Right lung (tissue), 10 donors: ENCODE measurements at places on chromosomes 5 and 9.

GRCh38 chr5:68884883-68885282, 208.9 kb upstream of the SLC30A5 start:
- DNase-seq = peak; percentile 3

GRCh38 chr5:97752871-97753270, 569.8 kb upstream of the RIOK2 start:
- no peak for DNase-seq

DNA sequence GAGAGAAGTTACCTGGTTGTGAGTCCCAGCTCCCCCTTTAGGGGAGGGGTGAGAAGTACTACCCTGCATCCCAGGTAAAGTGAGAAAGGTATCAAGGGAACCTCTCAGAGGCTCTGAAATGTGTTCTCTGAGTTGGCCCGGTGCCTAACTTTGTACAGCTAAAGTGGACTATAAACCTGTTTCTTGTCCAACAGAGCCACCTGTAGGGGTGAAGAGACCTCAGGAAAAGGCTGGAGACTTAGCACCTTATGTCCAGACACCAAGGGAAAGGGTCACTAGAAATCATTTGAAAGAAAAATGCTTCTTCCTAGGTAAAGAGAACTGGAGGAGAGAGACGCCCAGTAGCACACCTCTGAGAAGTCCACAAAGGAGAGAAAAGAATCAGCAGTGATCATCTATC, 108.3 kb upstream of the KIF2A start:
- no peak for DNase-seq

GRCh38 chr5:179376701-179377420, 31.6 kb upstream of the ADAMTS2 start:
- no peak for DNase-seq

GRCh38 chr9:128362774-128363173, 8.4 kb upstream of the URM1 start:
- DNase-seq = no peak

DNA sequence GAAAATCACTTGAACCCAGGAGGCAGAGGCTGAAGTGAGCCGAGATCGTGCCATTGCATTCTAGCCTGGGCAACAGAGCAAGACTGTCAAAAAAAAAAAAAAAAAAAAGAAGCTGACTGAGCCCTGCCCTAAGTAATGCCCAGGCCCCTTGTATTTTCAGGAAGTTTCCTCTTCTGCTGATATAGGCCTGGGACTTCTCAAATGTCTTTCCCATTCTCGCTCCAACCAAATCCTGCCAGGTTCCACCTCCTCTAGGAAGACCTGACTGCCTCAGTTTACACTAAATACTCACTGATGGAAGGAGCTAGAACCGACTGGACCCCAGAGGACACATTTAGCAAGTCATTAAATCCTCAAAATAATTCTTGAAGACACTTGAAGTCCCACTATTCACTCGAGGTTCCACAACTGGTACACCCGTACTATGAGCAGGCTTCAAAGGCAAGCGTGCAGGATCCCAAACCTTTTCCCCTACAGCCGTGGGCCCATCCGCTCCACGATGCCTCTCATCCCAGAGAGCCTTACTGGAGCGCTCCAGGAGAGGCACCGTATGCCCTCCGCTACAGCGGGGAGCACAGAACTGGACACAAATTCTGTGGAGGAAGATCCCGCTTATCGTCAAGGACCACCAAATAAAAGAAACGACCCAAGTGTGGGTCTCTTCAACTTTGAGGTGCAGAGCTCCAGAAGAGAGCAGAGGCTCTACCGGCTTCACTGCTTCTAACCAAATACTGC, 676 bp downstream of the NOL6 start:
- no peak for DNase-seq

- DNase-seq = no peak
Observed at GRCh38 chr5:135030956-135031812, 2.8 kb downstream of the PITX1 start.

GRCh38 chr5:151903243-151903653, 21.4 kb downstream of the GLRA1 start:
- DNase-seq = no peak

GRCh38 chr5:135189024-135189423, 155.0 kb upstream of the PITX1 start:
- DNase-seq = no peak

GRCh38 chr9:121360601-121361374, 9.3 kb downstream of the STOM start:
- DNase-seq = no peak

GRCh38 chr5:96288845-96289185, 144.2 kb downstream of the PCSK1 start:
- no peak for DNase-seq

DNA sequence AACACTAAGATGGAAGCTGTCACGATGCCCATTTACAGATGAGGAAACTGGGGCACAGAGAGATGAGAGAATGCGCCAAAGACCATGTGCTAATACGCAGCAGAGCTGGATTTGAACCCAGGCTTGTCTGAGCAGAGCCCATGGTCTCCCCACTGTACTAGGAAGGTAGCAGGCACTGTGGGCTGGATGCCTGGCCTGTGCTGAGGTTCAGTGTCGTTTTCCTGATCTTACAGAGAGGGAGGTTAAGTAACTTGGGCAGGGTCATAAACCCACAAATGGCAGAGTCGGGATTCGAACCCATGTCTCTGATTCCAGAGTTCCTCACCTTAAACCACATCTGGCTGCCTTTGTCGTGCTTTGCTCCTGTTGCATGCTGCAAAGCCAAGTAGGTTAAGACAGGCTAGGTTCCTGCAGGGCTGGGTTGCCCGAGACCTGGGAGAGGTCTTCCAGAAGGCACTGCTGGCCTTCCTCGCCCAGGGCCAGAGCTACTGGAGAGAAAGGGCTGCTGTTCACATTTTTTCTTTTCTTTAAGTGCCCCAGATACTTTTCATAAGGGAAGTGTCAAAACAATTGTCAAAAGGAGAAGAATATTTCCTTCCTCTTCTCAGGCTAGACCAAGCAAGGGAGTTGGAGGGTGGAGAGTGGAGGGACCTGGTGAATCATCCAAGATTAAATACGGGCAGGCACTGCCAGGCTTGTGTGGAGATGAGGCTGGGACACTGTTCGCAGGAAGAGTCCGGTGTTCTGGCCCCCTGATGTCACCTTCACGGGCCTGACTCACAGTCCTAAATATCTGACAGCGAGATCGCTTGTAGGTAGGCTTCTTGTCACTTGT, 3.2 kb downstream of the NEK6 start:
- no peak for DNase-seq

- DNase-seq = no peak
Observed at GRCh38 chr5:78355561-78355960, 4.9 kb upstream of the SCAMP1 start.

GRCh38 chr9:134319306-134320125, 6.7 kb upstream of the RXRA start:
- DNase-seq = no peak

DNA sequence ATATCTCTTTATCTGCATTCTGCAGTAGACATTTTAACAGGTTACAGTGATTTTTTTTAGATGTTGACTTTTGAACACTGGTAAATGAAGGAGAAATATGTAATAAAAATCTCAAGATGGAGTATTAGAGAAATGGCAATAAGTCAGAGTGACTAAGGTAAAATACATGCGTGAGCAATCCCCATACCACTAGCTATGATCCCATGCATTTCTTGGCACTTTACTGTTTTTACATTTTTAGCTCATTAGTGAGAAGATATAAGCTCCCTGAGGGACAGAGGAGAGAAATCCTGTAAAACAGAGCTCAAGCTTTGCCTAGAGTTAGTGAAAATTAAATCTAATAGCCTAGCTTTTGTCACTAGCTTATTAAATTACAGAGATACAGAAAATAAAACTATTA, 181.9 kb upstream of the TRPM3 start:
- no peak for DNase-seq

GRCh38 chr5:151224372-151224771, 480 bp upstream of the CCDC69 start:
- DNase-seq = no peak

DNA sequence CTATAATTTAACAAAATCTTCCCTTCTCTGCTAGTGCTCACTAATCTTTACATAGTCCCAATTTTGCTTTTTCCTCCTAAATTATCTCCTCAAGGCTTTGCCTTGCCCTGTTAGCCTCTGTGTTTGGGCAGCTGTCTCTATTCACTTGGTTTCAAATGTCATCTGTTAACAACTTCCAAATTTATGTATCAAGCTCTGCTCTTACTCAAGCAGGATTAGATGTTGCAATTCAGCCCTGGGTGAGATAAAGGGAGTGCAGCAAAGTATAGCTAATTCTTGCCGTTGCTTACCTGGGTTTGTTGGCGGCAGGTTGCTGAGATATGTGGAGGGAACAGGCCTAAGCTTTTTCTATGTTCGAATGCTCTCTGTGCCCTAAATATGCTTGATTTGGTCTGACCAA, 483.8 kb downstream of the DMAC1 start:
- DNase-seq = peak; percentile 7

DNA sequence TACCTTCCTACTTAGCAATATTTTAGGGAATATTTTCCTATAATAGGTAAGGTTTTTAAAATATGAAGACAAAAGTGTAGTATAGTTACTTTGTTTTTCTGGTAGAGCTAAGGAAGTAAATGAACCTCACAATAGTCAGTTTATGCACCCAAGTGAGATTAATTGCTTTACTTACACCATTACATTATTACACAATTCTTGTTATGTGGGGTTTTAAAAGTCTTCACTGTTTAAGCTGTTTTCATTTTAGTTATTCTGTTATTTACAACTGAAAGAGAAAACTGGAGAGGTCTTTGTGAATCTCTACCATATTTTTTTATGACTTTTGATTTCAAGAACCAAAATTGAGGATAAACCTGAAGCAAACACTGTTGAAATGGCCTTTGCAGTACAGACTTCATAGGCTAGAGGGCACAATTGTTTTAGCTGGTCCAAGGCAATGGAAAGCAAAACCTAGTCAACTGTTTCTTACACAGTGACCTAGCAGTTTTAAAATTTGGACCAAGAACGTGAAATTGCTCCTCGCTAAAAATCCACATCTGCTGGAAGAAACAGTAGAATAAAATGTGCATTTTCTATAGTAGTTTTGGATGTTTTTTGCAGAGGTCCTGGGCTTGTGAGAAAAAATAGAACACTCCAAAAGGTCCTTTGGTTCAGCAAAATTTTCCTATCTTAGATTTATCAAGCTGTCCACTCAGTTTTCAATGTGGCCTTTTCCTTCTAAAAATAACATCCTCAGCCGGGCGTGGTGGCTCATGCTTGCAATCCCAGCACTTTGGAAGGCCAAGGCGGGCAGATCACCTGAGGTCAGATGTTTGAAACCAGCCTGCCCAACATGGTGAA, 66.4 kb upstream of the FER start:
- peak; percentile 67 for DNase-seq

DNA sequence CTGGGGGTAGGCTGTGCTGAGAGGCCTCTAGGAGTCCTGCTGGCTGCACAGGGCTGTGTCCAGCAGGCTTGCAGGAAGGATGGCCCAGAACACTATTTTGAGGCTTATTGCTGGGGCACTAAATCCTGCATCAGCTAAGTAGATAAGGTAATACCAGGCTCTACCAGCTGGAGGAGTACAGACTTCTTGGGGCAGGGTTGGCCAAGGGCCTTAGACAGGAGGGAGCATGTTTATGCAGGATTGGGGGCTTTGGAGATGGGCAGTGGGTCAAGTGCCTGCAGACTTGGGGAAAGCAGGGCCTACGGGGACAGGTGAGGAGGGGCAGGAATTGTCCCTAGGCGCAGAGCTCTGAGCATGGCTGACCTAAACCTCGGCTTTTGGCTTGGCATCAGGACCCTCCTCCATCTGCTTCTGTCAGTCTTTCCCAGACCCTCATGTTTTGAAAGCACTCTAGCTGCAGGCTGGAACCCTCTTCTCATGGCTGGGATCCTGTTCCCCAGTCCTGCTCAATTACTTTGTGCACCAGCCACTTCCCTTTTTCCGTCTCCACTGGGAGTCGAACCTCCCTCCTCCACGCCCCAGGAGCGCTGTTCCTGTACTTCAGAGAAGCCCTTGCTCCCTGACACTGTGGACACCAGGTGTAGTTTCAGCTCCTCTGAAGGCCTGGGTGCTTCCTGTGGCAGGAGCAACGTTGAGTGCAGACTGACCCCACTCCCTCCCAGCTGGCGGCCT, 61.0 kb upstream of the SPTLC1 start:
- DNase-seq = no peak

DNA sequence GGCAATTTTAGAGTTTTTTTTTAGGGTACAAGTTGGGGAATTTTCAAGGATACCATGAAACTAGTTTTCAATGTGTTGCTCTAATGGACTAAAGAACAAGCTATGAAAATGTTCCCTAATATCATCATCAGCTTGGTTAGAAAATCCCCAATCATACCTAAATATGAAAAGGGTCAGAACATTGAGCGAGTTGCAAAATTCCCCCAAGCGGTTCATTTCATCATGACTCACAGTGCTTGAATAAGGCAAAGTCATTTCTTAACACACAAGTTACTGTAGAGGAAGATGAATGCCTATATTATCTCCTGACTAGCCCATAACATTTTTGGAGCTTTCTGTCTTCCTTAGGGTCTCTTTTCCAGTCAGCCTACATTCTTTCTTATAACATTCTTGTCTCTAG, 62.7 kb downstream of the ST8SIA4 start:
- no peak for DNase-seq

DNA sequence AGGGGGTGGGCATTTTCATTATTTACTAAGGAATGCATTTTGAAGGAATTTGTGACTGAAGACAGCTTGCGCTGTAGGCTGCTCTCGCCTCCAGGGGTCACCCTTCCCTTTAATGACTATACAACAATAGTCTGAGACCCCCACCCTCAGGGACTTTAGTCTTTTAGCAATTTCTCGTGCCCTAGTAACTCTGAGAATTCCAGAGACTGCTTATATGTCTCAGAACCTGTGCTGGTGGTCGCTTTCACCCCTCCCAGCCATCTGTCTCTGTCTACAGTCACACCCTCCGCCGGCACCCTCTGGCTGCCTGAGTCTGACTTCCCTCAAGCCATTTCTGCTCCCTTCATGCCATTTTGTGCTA, 671.4 kb downstream of the NR2F1-AS1 start:
- no peak for DNase-seq

GRCh38 chr5:71529682-71530081, 57.5 kb upstream of the MCCC2 start:
- DNase-seq = no peak

DNA sequence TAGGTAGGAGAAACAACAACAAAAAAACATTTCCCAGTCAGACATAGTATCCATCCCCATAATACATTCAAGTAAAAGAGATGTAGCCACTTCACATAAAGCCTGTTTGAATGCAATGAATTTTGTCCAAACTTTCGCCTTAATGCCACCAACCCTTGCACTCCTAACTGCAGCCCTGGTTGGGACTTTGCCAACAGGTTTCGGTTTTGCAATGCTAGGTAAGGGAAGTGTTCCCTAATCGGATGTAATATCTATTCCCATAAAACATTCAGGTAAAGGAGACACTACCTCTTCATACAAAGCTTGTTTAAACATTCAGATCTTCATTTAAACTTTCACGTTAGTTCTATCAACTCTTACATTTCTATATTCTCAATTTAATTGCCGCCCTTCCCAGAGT, 336.1 kb downstream of the DRD1 start:
- DNase-seq = no peak
